ENCODE measurements at places on chromosomes 1 and 21. TPM values are rescaled to one million over a fixed set of nuclear protein-coding genes. Genes with fewer than 3 reads are reported as not detected.
A peak's percentile ranks its signal among the peaks of the same experiment; 100 is the strongest.

- DNase-seq: peak; percentile 49
- no peak overlapping the region for H3K4me3 ChIP-seq
- H3K27ac ChIP-seq: no peak overlapping the region
Observed at GRCh38 chr1:214310010-214310409, 29.1 kb downstream of the SMYD2 start.

DNA sequence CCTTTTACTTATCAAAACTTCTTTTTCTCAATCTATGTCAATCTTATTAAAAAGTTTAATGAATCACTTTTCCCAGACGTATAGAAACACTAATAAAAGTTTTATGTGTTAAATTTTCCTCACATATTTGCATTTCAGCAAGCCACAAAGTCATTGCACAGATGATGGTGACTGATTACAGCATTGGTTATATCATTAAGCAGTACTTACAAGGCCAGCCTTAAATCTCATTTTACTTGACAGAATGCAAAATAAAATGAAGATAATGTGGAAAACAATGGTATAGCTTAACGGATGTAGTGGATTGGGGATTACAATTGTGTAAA, 39.5 kb downstream of the TMEM200B start:
- no peak for DNase-seq
- no peaks in the 10 kb centered on the region for H3K4me1 ChIP-seq
- H3K4me3 ChIP-seq: no peak overlapping the region
- no peaks in the 10 kb centered on the region for H3K27me3 ChIP-seq

GRCh38 chr1:177410179-177410766, 239.5 kb downstream of the BRINP2 start:
- H3K4me3 ChIP-seq: no peak overlapping the region
- H3K36me3 ChIP-seq: no peaks in the 10 kb centered on the region
- H3K4me1 ChIP-seq: no peaks in the 10 kb centered on the region
- H3K27ac ChIP-seq: no peak overlapping the region

DNA sequence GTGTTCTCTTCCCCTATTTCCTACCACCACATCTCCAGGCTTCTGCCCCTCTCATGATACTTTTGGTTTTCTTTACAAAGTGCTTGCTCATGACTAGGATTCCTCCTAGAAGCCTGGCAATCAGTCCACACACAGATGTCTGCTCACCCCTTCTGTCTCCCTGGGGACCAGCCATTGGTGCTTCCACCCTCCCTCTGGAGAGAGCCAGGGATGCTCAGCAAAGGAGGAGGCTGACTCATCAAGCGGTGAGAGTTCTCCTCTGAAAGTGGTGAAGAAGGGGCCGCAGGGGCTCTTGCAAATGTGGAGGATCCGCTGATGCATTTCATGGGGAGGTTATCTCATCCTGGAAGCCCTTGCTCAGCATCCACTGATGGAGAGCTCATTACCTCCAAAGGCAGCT, 14.5 kb downstream of the NT5C1A start:
- no peak overlapping the region for H3K4me3 ChIP-seq
- H3K27me3 ChIP-seq: no peaks in the 10 kb centered on the region
- H3K4me1 ChIP-seq: peaks cover 3% of the 10 kb centered on the region
- no peaks in the 10 kb centered on the region for H3K36me3 ChIP-seq
- DNase-seq: no peak

The CLDN17 gene
- not detected for total RNA-seq

The HLX gene
- total RNA-seq: 36.7 TPM

GRCh38 chr1:221761354-221762002, 19.6 kb upstream of the DUSP10 start:
- H3K4me3 ChIP-seq: no peak overlapping the region
- DNase-seq: no peak
- H3K27ac ChIP-seq: no peak overlapping the region

The HUNK gene
- 2.4 TPM for total RNA-seq

All from lung (tissue), 17 donors.